ENCODE measurements at places on chromosomes 6 and 20.
A peak's percentile ranks its signal among the peaks of the same experiment; 100 is the strongest.

DNA sequence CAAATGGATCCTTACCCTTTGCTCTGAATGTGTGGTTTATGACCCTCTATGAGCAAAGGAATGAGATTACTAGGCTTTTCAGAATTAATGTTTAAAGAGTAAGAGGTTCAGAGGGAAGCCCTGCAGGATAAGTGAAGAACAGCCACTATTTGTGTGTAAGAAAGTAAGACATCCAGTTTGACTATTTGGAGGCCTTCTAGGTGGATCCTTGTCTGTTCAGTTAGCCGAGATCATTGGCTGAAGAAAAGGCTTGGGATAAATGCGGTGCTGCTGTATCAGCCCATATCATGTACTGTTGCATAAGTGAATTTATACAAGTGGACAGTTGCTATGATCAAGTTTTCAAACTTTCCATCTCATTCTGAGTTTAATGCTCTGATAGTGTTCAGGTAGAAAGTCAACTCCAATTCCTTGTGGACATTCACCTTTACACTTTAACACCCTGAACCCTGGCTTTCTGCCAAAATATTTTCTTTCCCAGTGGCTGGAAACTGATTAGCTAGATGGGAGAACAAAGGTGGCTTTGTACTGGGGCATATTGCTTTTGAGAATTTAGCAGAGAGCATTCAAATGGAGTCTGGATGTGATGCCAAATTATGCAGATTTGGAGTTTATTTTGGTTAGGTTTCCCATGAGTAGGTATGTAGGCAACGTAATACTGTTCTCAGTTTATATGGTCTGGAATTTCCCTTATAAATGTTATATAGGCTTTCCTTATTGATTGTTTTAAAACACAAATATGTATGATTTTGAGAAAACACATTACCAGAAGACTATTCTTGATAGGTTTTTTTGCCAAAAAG lies 15.0 kb downstream of the PARD6B start:
- DNase-seq, result no peak

DNA sequence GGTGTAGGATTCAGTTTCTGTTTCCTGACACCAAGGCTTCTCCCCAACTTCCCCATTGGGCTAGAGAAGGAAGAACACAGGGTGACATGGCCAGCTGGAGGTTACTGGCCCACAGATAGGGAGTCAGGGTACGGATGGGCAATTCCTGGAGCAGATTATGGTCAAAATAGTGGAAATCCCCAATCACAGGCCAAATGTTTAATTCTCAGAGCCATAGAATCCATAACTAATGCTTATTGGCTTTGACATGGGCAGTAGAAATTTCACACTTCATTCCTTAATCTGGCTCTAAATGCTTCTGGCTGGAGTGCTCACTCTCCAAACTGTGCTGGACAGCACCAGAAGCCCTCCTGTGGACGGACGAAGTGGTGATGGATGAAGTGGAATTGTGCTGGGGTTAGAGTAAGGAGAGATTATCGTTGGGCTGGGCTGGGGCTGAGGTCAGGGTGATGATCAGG lies 887 bp downstream of the SIGLEC1 start:
- no peak for DNase-seq

- DNase-seq, result no peak
These were observed 221.5 kb downstream of the PREX1 start for GRCh38 chr20:48606172-48606840.

DNA sequence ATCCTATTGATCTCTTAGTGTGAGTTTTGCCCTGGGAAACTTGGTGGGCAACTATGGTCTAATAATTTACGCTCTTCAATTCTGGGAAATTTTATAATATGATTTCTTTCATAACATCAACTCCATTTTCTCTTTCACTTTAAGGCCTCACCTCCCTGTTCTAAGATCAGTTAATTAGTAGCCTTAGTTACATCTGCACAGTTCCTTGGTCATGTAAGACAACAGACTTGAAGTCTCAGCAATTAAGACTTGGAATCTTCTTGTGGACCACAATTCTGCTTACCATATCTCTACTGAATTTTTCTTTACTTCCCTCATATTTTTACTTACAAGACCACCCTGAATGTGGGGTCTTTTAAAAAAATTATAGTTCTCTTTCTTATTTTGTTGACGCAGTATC lies 8.7 kb downstream of the ENPP3 start:
- DNase-seq, result no peak

GRCh38 chr6:134457941-134458340 lies 140.0 kb upstream of the SGK1 start:
- no peak for DNase-seq

DNA sequence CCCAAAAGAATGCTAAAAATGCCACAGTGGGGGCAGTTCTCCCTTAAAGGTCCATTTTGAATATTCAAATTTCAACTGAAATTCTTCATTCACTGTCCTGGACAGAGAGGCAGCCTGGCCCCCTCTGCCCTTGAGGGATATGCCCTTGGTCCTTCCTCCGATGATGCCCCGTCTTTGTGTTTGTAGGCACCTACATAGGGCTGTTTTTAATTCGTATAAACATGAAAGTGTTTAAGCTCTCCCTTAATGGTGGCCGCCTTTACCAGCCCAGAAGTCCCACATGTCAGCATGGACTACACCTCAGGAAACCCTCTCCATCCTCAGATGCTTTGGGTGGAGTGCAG lies 70.2 kb downstream of the SSR1 start:
- DNase-seq, result no peak

DNA sequence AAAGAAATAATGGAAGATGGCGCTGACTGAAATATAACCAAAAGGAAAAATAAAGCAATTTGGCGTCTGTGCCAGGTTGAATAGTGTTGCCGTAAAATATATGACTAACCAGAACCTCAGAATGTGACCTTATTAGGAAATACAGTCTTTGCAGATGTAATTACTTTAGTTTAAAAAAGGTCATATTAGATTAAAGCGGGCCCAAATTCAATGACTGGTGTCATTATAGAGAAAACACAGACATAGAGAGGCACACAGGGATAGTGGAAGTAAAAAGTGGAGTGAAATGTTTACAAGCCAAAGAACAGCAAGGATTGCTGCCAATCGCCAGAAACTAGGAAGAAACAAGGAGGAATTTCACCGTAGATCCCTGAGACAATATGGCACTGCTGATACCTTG lies 521.2 kb downstream of the FRK start:
- no peak for DNase-seq

DNA sequence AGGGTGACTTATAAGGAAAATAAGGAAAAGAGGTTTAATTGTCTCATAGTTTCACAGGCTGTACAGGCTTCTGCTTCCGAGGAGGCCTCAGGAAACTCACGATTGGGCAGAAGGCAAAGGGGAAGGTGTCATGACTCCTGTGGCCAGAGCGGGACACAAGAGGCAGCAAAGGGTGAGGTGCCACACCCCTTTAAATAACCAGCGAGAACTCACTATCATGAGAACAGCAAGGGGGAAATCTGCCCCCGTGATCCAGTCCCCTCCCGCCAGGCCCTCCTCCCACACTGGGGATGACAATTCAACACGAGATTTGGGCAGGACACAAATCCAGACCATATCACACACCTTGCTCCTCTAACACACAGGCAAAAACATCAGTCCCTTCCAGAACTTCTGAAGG lies 254.0 kb downstream of the DLL1 start:
- DNase-seq, result no peak

GRCh38 chr6:2008383-2008976 lies 236.9 kb downstream of the GMDS start:
- no peak for DNase-seq

DNA sequence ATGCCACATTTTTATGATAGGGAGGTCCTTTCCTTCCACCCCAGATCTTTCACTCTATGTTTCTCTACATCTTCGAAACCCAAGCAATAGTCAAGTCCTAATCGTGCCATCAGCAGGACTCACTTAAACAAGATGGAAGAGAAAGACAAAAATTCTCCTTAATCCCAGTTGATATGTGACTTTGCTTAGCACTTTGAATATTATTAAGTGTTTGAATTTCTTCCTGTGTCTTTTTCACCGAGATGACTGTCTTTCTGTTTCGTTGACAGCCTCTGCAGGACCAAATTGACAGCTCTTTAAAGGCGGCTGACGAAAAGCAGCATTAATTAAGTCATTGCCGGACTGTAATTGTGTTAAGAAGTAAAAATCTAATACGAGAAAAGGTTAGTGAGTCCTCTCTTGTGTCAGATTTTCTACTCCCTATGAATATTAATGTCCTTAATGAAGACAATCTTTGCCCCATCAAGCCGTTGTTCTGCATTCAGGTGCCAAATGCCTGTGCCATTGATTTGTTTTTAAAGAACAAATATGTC lies 208.8 kb upstream of the TSHZ2 start:
- DNase-seq, result no peak

DNA sequence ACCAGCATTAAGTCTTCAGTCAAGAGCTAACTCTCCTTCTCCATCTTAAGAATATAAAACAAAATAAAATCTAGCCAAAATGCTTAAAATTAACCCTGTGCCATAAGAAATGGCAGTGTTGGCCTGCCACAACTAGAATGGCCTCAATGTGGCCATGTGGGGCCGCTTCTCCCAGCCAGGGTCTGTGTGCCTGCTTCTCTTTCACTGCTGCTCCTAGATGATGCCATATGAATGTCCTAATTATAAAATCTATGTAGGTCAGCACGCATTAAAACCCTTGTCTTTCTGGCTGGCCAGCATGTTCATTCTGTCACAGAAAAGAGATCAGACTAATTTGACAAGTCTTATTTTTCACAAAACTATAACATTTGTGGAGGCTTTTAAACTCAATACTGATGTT lies 102.6 kb downstream of the C6orf118 start:
- no peak for DNase-seq

- DNase-seq, result no peak
These were observed 69.6 kb upstream of the ADGRF1 start for GRCh38 chr6:47111685-47112084.

DNA sequence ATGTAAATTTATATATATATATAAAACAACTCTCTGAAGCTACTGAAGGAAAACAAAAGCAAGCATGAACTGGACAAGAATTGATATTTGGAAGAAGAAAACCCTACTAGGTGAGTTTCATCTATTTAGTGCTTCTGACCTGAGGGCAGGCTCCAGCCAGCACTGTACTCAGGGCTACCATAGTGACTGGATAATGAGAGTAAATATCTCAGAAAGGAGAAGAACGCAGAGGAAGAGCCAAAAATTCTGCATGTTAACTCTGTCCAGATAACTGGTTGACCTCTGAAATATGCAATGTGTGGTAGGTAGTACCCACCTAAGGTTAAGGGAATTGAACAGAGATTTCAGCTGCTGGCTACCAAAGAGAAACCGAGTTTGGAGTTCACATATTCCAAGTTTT lies 41.4 kb upstream of the CCN2 start:
- DNase-seq, result no peak

GRCh38 chr6:163137398-163137881 lies 277.1 kb upstream of the QKI start:
- DNase-seq, result no peak

- DNase-seq, result no peak
These were observed 235.8 kb downstream of the GMPR start for GRCh38 chr6:16473908-16474771.

DNA sequence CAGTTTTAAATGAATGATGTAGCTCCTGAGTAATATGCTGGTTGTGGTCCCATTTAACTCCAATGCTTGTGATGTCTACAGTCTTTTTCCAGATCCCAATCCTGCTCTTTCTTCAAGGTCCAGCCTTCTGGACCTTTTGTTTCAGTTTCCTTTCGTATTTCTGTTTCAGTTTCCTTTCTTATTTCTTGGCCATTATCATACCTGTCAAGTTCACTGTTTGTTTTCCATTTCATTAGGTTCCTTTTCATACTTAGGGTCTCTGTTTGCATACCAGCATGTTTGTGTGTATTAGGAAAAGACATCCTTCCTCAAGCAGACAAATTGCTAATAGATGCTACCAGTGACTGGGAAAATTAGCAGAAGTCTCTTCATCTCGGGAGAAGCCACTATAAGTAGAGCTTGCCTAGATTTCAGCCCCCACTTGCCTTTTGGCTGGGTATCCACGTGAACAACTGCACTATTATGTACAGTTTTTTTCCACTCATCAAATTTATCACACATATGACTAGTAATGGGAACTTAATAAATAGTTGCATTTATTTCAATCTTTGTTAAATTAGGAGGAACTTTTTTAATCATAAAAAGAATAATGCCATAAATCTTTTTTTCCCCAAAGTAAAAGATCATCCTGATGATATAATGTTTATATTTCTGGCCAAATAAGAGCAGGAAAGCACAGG lies 583.4 kb downstream of the BCKDHB start:
- DNase-seq, result no peak

DNA sequence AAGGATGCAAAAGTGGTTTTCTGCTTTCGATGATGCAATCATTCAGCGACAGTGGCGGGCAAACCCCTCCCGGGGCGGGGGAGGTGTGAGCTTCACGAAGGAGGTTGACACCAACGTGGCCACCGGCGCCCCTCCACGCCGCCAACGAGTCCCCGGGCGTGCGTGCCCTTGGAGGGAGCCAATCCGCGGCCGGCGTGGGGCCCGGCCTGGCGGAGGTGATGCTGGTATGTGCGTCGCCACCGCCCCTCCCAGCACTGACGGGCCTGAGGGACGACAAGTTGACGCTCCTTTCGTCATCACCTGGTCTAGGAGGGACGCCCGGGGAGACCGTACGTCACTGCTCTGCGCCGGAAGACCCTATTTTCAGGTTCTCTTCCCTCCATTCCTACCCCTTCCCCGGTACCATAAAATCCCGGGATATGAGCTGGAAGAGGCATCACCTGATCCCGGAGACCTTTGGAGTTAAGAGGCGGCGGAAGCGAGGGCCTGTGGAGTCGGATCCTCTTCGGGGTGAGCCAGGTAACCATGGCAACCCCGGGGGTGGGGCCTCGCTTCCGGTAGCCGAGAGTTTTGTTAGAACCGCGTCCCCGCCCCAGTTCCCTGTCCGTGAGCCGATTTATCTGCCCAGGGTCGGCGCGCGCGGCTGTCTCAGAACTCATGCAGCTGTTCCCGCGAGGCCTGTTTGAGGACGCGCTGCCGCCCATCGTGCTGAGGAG lies at the start of gene DXO:
TSS of gene DXO (minus strand) at position 146 of the 716 bp plus-strand sequence. CDS start 463 bp downstream, outside the sequence.
- peak; percentile 96 for DNase-seq

GRCh38 chr20:63085151-63085861 lies 78.5 kb upstream of the BHLHE23 start:
- DNase-seq, result no peak

DNA sequence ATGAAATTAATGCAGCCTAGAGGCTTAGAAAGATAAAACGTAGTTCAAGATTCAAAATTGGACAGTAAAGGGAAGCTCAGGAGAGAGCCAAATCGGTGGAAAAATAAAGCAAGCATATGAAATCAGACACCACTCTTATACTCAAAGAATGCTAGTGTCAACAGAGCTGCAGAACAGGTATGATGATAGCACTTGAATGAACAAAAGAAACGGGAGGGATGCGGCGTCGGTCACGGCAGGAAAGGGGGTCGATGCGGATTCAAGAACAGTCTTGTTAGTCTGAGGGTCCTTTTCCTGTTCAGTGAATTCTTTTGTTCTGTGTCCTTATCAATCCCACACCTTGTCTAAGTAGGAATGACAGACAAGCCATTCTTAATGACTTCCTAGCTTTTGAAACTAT lies 114.4 kb downstream of the FOXC1 start:
- no peak for DNase-seq

GRCh38 chr20:21090111-21090618 lies 16.0 kb downstream of the LINC00237 start:
- DNase-seq, result no peak

- DNase-seq, result no peak
These were observed 29.9 kb upstream of the TRIM27 start for GRCh38 chr6:28953585-28954258.
